CD8-positive, alpha-beta memory T cell (primary cell): ENCODE measurements at places on chromosomes 3 and 15. TPM values are rescaled to one million over a fixed set of nuclear protein-coding genes. Genes with fewer than 3 reads are reported as not detected.

Gene BBX
- total RNA-seq, result 44.5 TPM

Gene SLC28A2
- not detected for total RNA-seq

Gene PCSK6
- 0.74 TPM for total RNA-seq

Gene ALPK3
- 0.07 TPM for total RNA-seq

Gene NR2F2
- not detected for total RNA-seq

Gene DUSP7
- 27.2 TPM for total RNA-seq

Gene GOLGA8N
- 1.2 TPM for total RNA-seq

Gene XXYLT1
- total RNA-seq, result 8.3 TPM

Gene MASP1
- not detected for total RNA-seq

GRCh38 chr15:34783991-34784390 is 11.4 kb downstream of the ACTC1 start:
- no peak for DNase-seq
- no peak overlapping the region for H3K27ac ChIP-seq
- H3K36me3 ChIP-seq, result no peaks in the 10 kb centered on the region

GRCh38 chr15:40549894-40550293 is 14.9 kb downstream of the CCDC32 start:
- H3K27ac ChIP-seq, result no peak overlapping the region
- peaks cover 22% of the 10 kb centered on the region for H3K36me3 ChIP-seq
- H3K27me3 ChIP-seq, result no peaks in the 10 kb centered on the region
- DNase-seq, result no peak
- H3K4me3 ChIP-seq, result no peak overlapping the region
- no peaks in the 10 kb centered on the region for H3K4me1 ChIP-seq

GRCh38 chr15:70535071-70535954 is 228.0 kb downstream of the UACA start:
- H3K36me3 ChIP-seq, result no peaks in the 10 kb centered on the region
- H3K27me3 ChIP-seq, result no peaks in the 10 kb centered on the region
- no peak overlapping the region for H3K27ac ChIP-seq
- H3K4me1 ChIP-seq, result peaks cover 59% of the 10 kb centered on the region
- H3K4me3 ChIP-seq, result peak overlapping the region; percentile 79

DNA sequence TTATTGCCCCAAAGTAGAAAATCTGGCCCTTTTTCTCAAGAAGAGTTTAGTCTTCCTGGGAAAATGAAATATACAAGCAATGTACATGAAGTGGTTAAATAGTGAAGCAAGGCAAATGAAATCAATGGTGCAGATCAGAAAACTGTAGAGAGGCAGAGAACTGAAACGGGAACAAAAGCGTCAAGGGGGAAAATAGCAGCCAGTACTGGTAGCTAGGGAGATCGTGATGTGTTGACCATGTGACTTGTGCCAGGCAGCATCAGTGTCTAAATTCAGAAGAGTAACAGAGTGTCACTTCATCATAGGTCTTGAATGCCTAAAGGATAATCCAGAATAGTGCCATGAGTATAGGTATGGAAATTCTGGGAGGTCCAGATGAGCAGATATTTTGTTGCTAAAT is 163.1 kb downstream of the CHL1 start:
- H3K27ac ChIP-seq, result no peak overlapping the region
- no peak overlapping the region for H3K4me3 ChIP-seq
- no peak for DNase-seq
- no peaks in the 10 kb centered on the region for H3K4me1 ChIP-seq
- no peaks in the 10 kb centered on the region for H3K27me3 ChIP-seq
- H3K36me3 ChIP-seq, result no peaks in the 10 kb centered on the region

- H3K36me3 ChIP-seq, result no peaks in the 10 kb centered on the region
- no peak overlapping the region for H3K4me3 ChIP-seq
- no peaks in the 10 kb centered on the region for H3K4me1 ChIP-seq
- no peaks in the 10 kb centered on the region for H3K27me3 ChIP-seq
- no peak for DNase-seq
These were observed 66.4 kb downstream of the B3GALNT1 start for GRCh38 chr3:161038725-161039124.

- no peak for DNase-seq
- H3K4me3 ChIP-seq, result no peak overlapping the region
- H3K4me1 ChIP-seq, result no peaks in the 10 kb centered on the region
- H3K27me3 ChIP-seq, result no peaks in the 10 kb centered on the region
- H3K36me3 ChIP-seq, result no peaks in the 10 kb centered on the region
These were observed 79.5 kb downstream of the SEMA6D start for GRCh38 chr15:47796830-47797229.

- H3K27me3 ChIP-seq, result no peaks in the 10 kb centered on the region
- peaks cover 6% of the 10 kb centered on the region for H3K4me1 ChIP-seq
- no peaks in the 10 kb centered on the region for H3K36me3 ChIP-seq
- no peak for DNase-seq
- H3K4me3 ChIP-seq, result no peak overlapping the region
These were observed 16.8 kb downstream of the UBE3A start for GRCh38 chr15:25422021-25422420.

GRCh38 chr3:141011997-141012262 is 39.2 kb upstream of the SPSB4 start:
- no peaks in the 10 kb centered on the region for H3K36me3 ChIP-seq
- H3K27me3 ChIP-seq, result peaks cover 5% of the 10 kb centered on the region
- no peak overlapping the region for H3K4me3 ChIP-seq
- DNase-seq, result no peak
- H3K27ac ChIP-seq, result no peak overlapping the region
- H3K4me1 ChIP-seq, result no peaks in the 10 kb centered on the region

DNA sequence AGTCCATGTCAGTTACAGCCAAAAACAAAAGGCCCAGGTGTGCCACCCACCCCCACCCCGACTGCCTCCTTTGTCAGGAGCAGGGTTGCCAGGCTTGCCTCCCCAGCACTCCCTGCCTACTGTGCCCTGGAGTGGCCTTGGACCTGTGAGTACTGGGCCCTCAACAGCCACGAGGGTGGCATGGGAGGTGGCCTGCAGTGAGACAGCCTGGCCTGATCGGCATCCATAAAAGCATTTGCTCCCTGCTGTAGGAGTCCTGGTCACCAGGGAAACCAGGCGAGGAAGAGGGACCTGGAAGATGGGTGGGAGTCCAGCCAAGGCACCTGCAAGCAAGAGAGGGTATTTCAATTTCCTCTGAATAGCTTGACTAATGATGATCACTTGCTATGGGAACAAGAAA is 56.4 kb upstream of the KCNMB2 start:
- H3K36me3 ChIP-seq, result no peaks in the 10 kb centered on the region
- H3K27ac ChIP-seq, result no peak overlapping the region
- no peaks in the 10 kb centered on the region for H3K4me1 ChIP-seq
- no peak for DNase-seq
- no peak overlapping the region for H3K4me3 ChIP-seq
- no peaks in the 10 kb centered on the region for H3K27me3 ChIP-seq

DNA sequence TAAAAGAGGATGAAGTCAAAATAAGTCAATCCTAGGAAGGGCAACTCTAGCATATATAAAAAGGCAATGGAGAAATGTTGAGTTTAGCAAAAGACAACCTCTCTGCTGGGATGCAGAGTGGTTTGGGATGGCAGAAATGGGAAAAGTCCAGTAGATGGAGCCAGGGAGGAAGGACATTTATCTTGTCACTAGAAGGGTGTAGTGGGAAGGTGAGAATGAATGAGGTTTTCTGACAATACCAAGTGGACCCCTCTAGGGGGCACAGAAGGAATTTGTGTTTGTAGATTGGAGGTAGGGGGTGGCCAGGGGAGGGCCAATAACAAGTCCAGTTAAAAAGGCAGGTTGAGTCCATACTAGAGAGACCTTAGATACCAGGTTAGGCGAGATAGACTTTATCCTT is 80.0 kb downstream of the THSD4 start:
- H3K27me3 ChIP-seq, result no peaks in the 10 kb centered on the region
- H3K27ac ChIP-seq, result no peak overlapping the region
- no peaks in the 10 kb centered on the region for H3K4me1 ChIP-seq

DNA sequence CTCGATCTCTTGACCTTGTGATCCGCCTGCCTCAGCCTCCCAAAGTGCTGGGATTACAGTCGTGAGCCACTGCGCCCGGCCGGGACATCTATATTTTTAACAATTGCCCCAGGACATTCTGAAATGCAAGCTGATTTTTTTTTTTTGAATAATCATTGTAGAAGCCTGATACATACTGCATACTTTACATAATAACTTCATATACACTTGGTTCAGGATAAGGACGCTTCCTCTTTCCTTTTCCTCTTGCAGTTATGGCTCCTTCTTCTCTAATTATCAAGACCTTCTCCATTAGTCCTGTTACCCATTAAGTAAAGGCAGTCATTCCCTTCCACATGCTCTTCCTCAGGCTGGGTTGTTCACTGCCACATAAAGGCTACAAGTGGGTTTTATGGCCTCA is 58.3 kb downstream of the SLCO3A1 start:
- H3K4me1 ChIP-seq, result no peaks in the 10 kb centered on the region
- H3K4me3 ChIP-seq, result no peak overlapping the region
- H3K36me3 ChIP-seq, result no peaks in the 10 kb centered on the region
- no peaks in the 10 kb centered on the region for H3K27me3 ChIP-seq

- H3K27ac ChIP-seq, result no peak overlapping the region
- no peaks in the 10 kb centered on the region for H3K36me3 ChIP-seq
- no peak for DNase-seq
- no peaks in the 10 kb centered on the region for H3K27me3 ChIP-seq
- no peak overlapping the region for H3K4me3 ChIP-seq
These were observed 53.8 kb upstream of the SCAANT1 start for GRCh38 chr3:63966007-63966406.

DNA sequence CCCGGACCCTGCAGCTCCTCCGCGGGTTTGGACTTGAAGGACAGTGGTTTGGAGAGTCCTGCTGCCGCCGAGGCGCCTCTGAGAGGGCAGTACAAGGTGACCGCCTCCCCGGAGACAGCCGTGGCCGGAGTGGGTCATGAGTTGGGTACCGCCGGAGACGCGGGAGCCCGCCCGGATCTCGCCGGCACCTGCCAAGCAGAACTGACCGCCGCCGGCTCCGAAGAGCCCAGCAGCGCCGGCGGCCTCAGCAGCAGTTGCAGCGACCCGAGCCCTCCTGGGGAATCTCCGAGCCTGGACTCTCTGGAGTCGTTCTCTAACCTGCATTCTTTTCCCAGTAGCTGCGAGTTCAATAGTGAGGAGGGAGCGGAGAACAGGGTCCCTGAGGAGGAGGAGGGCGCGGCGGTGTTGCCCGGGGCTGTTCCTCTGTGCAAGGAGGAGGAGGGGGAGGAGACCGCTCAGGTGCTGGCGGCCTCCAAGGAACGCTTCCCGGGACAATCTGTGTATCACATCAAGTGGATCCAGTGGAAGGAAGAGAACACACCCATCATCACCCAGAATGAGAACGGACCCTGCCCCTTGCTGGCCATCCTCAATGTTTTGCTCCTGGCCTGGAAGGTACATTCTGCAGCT is 634 bp downstream of the MINDY2 start:
- peaks cover 38% of the 10 kb centered on the region for H3K4me1 ChIP-seq
- H3K27me3 ChIP-seq, result no peaks in the 10 kb centered on the region
- peak overlapping the region; percentile 86 for H3K27ac ChIP-seq
- no peak for DNase-seq

DNA sequence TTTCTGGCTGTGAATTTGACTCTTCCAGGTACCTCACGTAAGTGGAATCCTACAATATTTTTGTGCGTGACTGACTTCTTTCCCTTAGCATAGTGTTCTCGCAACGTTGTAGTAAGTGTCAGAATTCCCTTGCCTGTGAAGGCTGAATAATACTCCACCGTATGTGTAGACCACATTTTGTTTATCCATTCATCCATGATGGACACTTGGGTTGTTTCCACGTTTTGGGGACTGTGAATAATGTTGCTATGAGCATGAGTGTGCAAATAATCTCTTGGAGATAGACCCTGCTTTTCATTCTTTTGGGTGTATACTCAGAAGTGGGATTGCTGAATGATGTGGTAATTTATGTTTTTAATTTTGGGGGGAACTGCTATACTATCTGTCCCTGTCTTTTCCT is 82.2 kb downstream of the APBA2 start:
- H3K36me3 ChIP-seq, result no peaks in the 10 kb centered on the region
- no peak overlapping the region for H3K4me3 ChIP-seq
- DNase-seq, result no peak
- no peaks in the 10 kb centered on the region for H3K4me1 ChIP-seq

DNA sequence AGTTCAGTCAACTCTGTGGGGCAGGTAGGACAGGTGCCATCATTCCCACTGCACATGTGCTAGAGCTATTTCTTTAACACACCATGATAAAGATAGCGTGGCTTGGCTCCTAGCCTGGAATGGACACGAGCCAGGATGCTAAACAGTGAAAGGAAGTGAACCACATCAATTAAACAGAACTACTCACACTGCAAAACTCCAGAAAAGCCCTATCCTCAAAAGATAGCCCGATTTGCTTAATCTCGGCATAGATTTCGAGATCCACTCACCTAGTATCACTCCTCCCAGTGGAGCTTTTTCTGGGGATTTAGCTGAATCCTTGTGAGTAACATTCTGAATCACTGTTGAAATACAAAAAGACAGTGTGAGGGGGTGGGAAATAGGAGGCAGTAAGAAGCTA is 118.0 kb downstream of the ABI3BP start:
- no peaks in the 10 kb centered on the region for H3K27me3 ChIP-seq
- no peak overlapping the region for H3K27ac ChIP-seq
- no peaks in the 10 kb centered on the region for H3K36me3 ChIP-seq

DNA sequence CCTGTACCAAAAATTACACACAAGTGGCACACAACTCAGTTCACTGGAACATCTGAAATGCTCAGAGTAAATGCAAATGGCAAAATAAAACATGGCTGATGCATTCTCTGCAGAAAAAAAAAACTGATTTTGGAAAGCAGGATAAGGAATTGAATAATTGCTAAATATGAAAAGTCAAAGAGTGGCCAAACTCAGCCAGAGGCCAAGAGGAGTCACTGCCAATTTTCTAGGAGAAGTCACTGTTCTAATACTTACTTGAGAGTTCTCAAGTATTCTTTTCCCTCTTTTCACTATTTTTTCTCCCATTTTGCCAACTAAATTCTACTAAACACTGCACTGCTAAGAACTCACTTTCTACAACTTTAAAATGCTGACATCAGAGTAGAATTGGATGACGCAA is 1018.6 kb downstream of the TUSC7 start:
- H3K36me3 ChIP-seq, result no peaks in the 10 kb centered on the region
- H3K4me3 ChIP-seq, result no peak overlapping the region
- no peak for DNase-seq
- no peak overlapping the region for H3K27ac ChIP-seq

DNA sequence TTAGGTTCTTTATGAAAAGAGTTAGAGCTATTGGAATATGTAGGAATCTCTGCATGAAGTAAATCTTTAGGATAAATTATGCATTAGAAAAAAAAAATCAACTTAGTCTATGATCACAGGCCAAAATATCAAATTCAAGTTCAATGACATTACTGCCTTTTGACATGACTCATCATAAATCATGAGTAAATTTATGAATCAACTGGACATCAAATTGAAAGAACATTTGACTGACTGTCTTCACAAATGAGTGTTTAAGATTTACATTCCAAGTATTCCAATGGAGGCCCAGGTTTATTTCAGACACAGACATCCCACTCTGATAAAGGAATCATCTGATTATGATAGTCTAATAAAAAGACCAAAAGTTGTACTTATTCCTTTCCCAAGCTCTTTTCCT is 192.8 kb upstream of the TTC14 start:
- H3K4me1 ChIP-seq, result no peaks in the 10 kb centered on the region
- DNase-seq, result no peak
- H3K27ac ChIP-seq, result no peak overlapping the region
- no peaks in the 10 kb centered on the region for H3K36me3 ChIP-seq
